Activated CD8-positive, alpha-beta memory T cell treated with anti-CD3 and anti-CD28 coated beads, Interleukin-2, amount 50 U/mL, for 4 hours (primary cell): ENCODE measurements at places on chromosomes 12 and 14.
A peak's percentile ranks its signal among the peaks of the same experiment; 100 is the strongest.

GRCh38 chr14:36935976-36936678, 236.3 kb downstream of the SLC25A21 start:
- DNase-seq = no peak

- DNase-seq = peak; percentile 63
These were observed 106.4 kb downstream of the ARF6 start for GRCh38 chr14:49999146-49999761.

GRCh38 chr12:104055686-104056388, 5.8 kb upstream of the GLT8D2 start:
- DNase-seq = no peak

- no peak for DNase-seq
These were observed 192.1 kb downstream of the CPNE8 start for GRCh38 chr12:38713294-38713693.

GRCh38 chr14:25837551-25837965, 760.3 kb downstream of the NOVA1 start:
- DNase-seq = no peak

DNA sequence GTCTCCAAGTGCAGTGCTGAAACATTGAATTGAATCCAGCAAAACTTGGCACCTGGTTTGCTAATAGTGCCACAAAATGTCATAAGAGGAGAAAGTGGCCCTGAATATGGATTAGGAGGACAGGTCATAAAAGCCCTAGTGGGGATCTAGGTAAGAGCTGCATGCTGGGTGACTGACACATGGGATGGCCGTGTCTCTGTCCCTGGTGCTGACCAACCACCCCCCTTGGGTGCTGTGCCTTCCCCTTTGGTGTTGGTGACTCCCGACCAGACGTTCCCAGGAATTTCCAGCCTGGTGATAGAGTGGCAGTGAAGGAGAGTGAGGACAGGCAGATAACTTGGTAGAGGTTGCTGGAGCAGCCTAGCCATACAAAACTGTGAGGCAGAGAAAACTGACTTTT, 142.8 kb downstream of the VRK1 start:
- no peak for DNase-seq

DNA sequence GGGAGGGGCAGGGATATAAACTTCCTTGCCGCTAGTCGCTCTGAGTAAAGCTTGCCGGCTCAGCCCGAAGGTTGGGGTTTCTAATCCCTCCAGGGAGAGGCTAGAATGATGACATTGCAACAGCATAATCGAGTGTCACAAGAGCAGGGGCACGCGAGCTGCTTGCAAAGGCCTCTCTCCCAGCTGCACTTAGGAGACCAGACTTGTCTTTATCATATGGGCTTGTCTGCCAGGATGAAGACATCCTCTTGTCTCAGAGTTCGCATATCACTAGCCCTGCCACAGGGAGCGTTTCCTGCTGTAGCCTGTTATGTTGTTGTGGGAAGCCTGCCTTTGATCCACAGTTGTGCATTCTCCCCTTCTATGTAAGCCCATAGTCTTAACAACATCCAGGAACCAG, 180.0 kb downstream of the ESR2 start:
- DNase-seq = no peak
